ENCODE measurements at places on chromosomes 11 and 22.
A peak's percentile ranks its signal among the peaks of the same experiment; 100 is the strongest.

GRCh38 chr11:73229321-73229895 lies 11.3 kb downstream of the P2RY2 start:
- no peak for DNase-seq

- no peak for DNase-seq
Observed at GRCh38 chr11:68857037-68857586, 15.4 kb upstream of the CPT1A start.

- DNase-seq: no peak
Observed at GRCh38 chr11:110119317-110119716, 26.1 kb downstream of the ZC3H12C start.

DNA sequence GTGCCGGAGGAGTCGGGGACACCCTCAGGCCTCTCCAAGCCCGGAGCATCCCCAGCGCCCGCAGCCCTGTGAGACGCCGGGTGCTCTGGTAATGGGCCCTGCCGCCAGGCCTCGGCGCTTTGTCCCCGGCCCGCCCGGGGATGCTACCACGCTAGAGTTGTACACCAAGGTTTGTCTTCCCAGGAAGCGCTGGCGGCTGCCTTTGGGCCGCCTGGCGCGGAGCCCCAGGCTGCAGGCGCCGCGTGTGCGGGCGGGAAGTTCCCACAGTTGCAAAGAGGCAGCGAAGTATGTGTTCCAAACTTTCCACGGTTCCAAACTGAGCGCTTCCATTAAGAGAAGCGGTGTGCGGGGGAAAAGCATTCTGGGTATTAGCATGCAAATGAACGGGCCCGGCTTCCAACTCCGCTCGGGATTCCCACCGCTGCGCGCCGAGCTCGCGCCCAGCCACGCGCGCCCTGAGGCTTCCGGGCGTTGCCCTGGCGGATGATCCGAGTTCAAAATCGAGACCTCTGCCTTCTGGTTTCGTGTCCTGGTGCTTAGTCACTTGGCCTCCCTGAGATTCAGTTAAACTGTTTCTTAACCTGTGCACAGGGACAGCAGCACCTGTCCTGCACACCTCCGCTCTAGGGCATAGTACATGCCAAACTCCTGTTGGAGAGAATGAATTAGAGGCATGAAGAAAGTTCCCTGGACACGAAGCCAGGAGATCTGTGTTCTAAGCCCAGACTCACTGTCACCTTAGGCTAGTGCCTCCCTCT lies 1.3 kb upstream of the PATZ1 start:
- DNase-seq: peak; percentile 86

DNA sequence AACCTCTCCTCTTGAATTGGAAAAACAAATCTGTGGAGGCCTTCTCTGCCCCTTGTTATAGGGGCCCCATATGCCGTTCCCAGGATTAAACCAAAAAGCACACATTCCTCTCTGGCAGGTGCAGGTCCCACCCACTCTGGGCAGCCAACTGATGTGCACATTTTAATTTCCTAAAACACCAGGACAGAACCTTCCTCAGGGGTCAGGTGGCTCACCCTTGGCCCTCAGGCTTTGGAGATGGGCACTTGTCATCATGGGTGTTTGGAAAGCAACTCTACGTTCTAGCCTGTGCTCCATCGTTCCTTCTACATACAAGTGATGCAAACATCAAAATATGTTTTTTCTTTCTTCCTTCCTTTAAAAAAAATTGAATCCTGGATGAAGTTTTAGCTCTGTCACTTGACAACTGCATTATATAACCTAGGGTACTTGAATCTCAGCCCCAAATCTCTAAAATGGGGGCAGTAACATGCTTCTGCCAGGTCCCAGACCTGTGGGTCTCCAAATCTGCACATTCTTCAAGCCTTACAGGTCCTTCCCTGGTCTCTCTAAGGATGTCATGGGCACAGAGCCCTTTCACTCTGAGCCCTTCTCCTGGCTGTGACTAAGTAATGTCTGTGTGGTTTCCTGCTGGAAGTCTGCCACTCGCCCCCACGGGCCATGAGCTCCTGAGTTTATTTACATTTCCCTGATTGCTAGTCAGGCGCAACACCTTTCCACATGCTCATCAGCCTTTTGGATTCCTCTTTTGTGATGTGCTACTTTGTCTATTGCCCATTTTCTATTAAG lies 43.8 kb downstream of the KCNQ1OT1 start:
- DNase-seq: peak; percentile 49

DNA sequence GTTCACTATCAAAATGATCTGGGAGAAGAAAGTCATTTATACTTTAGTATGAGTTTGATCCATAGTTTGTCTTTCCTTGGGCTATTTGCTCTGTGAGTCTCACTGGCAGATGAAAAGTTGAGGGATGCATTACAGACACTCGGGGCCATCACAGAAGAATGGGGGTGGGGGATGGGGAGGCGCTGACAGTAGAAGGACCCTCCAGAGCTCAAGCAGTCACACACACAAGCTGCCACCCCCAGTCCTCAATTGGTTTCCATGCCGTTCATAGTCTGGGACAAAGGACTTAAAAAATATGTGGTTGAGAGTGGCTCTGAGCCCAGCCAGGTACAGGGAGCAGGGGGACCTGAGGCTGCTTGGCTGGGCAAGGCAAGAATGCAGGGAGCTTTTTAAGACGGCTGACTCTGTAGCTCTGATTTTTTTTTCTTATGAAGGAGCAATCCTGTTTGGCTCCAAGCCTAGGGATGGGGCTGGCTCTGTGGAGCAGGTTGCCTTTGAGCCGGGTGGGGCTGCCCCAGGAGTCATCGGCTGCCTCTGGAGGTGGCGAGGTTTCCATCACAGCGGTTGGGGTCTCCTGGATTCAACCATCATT lies 13.3 kb upstream of the ANO1 start:
- no peak for DNase-seq

DNA sequence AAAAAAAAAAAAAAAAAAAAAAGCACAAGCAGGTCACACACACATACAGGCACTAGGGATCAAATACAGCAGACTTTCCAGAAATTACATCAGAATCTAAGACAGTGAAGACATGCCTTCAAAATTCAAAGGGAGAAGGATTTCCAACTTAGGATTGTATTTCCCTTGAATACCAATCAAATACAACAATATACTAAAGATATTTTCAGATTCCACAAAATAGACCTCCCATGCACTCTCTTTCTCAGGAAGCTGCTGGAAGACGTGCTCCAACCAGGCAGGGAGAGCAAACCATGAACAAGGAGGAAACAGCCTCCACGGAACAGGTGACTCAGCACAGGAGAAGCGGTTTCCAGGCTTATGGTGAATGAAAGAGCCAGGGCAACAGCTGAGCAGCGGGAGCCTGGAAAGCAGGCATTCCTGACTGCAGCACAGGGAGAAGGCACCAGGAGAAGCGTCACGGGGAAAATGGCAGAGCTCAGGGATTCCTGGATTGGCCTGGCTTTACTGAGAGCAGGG lies 32.0 kb downstream of the TMEM184B start:
- DNase-seq: peak; percentile 93

DNA sequence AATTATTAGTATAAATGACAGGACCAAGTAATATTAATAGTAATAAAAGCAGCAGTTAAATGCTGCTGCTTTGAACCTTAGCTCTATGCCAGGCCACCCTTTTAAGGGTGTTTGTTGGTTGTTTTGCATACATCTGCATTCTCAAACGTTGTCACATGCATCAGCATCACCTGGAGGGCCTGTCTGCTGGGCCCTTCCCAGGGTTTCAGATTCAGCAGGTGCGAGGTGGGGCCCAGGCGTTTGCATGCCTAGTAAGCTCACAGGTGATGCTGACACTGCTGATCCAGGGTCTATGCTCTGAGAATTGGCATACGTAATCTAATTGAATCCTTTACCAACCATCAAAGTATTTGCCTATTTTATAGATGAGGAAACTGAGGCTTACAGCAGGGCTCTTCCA lies 246.5 kb downstream of the CADM1 start:
- DNase-seq: no peak
